Activated CD4-positive, alpha-beta T cell treated with anti-CD3 and anti-CD28 coated beads for 4 hours (primary cell): ENCODE measurements at places on chromosomes 6 and 20.
A peak's percentile ranks its signal among the peaks of the same experiment; 100 is the strongest.

- DNase-seq = no peak
Observed at GRCh38 chr6:109513571-109514071, 30.6 kb upstream of the ZBTB24 start.

- DNase-seq = no peak
Observed at GRCh38 chr6:5202206-5202605, 58.5 kb downstream of the LYRM4 start.

DNA sequence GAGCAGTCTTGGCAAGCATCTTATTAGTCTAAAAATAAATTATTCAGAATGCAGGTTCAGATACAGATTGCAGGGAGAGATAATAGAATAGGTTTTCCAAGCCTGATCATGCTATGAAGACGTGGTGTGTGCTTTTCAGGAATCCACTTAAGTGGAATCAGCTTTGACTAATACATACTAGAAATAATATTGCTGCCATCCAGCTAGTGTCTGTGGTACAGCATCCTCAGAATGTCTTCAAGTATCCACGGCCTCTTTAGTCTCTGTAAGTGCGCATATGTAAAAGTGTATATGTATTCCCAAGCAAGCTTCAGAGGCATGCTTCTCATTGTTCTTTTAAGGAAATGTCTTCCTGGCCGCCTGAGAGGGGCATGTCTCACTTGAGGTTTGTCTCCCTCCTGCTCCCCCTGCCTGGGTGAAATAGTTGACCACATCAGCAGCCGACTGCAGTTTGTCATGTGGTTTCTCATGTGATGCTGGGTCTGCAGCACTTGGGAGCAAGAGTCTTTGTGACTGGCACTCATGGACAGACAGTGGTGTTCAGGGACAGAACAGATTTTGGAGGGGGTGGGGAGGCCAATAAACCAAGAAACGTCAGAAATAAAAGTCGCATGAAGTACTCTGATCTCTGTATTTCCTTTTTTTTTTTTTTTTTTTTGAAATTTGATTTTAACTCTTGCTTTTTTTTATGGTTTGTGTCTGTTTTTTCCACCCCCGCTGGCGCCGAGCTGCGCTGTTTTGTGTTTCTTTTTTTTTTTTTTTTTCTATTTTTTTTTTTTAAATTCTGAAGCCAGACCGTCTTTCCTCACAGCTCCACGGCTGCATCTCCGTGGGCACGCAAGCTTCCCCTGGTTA lies 150.8 kb downstream of the PRL start:
- DNase-seq = no peak

DNA sequence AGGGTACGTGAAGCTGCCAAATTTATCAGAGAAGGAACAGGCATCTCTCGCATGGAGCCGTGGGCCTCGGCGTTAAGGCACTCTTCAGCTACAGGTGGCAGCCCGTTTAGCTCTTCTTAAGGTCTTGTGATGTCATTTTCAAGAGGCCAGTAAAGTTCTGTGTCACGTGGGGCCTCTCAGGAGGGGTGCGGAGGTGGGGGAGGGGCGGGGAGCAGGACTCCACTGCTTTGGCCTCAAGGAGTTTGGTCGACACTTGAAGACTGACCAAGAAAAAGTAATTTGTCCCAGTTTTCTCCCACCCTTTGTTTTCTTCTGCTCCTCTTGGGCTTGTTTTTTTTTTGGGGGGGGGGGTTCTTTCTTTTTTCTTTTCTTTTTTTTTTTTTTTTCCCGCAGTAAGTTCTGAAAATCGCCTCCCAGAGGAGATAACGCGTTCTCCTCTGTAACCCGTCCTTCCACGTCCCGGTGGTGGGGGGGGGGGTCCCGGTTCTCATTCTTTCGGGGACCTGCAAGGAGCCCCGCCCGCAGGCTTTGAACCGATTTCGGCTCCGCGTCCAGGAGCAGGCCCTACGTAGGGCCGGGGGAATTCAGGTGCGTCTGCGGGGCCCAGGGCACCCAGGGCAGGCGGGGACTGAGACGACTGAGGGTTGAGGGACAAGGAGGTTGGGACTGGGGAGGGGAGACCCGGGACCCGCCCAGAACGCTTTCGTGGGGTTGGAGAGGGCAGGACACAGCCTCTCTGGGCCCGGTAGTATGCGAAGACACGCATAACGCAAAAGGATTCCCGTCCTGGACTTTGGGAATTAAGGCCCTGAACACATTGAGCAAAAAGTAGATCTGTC lies 26.0 kb downstream of the GPX6 start:
- DNase-seq = peak; percentile 29

GRCh38 chr20:2116170-2116940 lies 14.7 kb downstream of the STK35 start:
- no peak for DNase-seq

DNA sequence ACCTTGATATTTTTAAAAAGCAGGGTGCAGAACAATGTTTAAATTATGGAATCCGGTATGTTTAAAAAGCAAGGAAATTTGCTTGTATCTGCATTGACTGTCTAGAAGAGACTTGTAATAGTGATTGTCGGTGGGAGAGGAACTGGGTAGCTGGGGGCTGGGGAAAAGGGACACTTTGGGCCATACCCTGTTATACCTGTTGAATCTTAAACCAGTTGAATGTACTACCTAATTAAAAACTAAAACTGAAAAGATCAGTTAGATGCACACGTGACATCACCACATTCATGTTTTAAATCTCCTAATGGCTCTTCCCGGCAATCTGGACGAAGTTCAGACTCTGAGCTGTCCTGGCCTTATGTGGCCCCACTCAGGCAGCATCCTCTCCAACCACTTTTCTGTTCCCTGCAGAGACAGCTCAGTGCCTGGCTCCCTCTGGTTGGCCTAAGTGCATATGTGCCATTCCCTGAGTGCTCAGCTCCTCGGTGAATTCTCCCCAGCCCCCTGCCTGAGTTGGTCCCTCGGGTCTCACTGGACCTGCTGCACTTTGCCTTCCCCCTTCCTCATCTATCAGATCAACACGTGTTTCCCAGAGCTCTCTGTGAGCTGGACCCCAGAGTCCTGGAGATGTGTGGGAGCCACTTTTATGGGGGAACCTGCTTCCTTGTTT lies 36.3 kb downstream of the SLC52A3 start:
- DNase-seq = no peak

GRCh38 chr20:24761220-24762065 lies 187.6 kb upstream of the CST7 start:
- DNase-seq = no peak

DNA sequence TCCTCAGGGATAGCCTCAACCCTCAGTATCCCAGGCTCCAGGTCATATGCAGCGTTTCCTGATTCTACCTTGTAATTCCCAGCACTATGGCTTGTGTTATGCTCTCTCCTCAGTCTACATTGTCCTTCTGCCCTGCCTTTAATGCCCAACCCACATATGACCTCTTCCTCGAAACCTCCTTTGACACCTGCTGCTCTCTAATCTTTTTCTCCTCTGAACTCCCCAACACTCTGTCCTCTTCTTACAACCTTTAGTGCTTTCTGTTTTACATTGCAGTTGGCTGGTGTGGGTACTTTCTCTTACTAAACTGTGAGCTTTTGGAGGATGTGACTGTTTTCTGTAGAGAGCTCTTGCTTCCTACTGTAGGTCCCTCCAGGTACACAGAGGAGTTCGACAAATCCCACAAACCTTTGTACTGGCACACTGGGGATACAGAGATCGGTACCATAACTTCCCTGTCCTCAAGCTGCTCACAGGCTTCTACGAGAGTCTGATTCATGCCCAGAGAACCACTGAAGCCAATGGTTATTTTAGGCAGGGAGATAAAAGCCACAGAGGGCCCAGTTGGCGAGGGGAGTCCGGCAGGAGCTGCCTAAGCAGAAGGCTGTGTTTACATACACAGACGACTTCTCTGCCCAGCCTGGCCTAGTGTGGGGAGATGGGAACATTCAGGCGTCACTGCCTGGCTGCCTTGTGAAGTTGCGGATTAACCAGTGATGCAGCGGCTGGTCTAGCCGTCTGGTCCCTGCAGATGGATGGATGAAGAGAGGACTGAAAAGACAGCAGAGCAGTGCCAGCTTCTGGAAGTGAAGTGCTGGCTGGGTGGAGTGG lies 8.4 kb upstream of the EPB41L1 start:
- DNase-seq = no peak

DNA sequence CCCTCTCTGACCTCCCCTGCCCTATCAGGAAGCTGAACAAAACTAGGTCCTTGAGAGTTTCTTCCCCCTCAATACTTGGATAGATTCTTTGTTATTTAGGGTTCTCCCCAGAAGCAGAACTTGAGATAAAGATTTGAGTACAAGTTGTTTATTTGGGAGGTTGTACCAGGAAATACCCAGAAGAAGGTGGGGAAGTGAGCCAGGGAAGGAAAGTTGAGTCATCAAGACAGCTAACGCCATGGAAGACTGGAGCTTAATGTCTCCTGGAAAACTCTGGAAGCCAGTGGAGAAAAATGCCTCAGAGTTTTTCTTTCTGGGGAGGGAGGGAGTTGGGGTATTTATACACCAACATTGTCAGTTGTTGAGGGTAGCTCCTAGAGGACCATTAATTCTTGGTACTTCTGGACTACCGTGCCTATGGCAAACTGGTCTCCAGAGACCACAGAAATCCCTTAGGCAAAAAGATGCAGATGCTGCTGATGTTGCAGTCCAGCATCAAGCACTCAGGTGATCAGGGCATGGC lies 102.6 kb upstream of the ZFP64 start:
- DNase-seq = no peak

DNA sequence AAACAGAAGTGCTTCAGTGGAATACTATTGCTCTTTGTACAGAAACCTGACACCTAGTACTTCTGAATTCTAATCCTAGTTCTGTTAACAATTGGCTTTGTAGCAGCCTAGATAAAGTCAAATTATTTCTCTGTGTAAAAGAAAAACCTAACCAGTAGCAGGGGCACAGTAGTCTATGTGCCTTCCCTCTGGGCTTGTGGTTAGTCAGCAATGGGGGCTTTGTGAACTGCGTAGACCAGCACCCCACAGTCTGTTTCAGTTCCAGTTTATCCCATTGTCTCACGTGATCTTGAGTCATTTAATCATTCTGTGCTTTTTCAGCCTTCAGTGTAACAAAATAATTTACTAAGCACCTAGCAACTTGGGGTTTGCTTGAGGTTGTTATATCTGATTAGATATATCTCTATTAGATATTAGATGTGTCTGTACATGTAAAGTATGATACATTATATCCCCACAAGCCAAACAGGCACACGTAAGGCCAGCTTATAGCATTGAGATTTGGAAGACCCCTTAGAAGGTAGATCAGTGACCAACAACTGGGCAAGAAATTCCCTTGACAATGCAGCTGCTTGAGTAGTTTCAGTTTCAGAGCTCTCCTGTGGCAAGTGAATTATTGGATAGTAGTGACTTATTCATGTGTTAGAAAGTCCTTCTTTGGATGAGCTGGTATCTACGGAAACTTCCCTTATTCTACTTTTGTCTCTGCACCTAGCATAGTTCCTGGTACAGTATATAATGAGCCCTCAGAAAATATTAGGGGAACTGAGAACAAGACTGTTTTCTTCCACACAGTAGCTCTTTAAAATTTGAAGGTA lies 27.9 kb upstream of the CCR6 start:
- no peak for DNase-seq

DNA sequence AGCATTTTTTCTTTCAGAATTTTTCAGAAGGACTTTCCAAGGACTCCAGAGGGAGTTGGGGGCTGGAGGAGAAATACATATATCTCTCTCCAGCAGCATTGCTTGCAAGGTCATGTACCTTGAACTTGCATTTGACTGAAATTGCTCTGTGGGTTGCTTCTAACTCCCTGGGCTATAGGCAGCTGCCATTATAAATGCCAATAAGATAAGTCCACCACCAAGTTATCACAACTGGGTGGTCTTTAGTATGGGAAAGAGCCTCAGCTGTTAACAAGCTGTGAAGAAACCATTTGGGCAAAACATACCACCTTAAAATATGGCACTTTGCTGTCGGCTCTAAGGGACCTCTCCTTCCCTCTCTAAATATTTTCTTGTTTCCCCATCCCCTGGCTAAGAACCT lies 20.9 kb upstream of the CITED2 start:
- DNase-seq = no peak
